ENCODE measurements at places on chromosomes 12 and 14.

DNA sequence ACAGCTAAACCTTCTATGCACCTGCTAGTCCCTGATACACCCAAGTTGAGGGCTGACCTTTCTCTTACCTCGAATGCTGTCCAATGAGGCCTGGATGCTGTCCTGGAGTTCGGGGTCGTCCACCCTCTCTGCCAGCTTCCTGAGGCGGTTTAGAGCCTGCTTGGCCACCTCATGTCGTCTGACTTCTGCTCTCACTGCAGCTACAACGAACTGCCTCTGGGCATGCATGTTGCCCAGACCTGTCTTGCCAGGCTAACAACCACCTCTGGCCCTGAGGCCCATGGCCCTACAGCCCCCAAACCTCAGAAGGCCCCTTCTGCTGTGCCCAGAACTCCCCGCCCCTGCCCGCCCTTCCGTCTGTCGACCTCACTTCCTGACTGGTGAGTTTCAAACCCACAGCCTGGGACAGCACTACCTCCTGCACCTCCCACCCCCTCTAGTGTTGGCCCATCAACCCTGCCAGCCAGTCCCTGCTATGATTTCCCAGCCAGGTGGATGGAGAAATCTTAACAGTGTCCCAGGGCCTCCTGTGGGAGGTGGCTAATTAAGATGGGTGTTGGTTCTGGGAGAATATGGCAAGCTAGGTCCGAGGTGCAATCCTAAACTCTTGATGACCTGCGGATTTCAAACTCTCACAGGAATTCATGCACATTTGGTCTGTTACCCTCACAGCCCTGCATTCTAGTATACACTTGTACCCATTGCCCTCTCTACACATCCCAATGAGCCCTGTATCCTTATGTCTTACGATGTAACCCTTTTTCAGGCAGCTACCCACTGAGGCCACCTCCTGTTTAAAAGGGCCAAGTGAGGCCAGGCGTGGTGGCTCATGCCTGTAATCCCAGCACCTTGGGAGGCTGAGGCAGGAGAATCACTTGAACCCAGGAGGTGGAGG, 2.7 kb upstream of the TSPAN31 start:
- DNase-seq, result no peak

GRCh38 chr14:55160989-55161388, 30.4 kb downstream of the DLGAP5 start:
- DNase-seq, result no peak

DNA sequence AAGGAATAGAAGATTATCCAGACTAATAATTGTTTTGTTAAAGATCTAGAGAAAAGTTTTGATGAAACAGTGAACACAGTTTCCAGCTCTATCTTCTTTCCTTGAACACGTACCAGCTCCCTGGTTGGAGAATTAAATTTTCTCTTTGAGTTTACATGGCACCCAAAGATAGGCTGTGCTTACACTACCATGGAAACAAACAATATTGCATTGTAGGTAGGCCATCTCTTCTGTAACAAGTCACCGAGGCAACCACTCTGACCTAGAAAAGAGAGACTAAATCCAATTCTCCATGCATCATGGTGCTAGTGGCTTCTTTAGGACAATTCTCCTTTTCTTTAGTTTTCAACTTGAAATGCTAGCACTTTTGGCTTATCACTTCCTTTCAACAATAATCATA, 9.9 kb downstream of the BMAL2 start:
- no peak for DNase-seq

- DNase-seq, result no peak
Measured at GRCh38 chr14:61145903-61146481, 135.1 kb downstream of the TMEM30B start.

DNA sequence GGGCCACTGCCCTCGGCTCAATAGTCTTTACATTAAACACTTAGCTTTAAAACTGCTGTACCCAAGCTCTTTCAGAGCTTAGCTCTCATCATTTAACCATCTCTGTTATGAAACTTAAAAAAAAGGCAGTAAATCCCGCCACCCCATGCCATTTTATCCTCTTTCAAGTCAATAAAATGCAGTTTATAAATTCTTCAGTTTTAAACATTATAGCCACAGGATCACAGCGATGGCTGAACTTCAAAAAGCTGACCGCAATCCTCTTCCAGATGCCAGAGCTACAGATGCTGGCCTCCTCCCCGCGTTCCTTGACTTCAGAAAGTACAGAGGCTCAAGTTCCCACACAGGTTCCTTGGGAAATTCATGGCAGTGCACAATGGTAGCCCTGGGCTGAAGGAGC, 4.2 kb downstream of the OR10G3 start:
- no peak for DNase-seq

DNA sequence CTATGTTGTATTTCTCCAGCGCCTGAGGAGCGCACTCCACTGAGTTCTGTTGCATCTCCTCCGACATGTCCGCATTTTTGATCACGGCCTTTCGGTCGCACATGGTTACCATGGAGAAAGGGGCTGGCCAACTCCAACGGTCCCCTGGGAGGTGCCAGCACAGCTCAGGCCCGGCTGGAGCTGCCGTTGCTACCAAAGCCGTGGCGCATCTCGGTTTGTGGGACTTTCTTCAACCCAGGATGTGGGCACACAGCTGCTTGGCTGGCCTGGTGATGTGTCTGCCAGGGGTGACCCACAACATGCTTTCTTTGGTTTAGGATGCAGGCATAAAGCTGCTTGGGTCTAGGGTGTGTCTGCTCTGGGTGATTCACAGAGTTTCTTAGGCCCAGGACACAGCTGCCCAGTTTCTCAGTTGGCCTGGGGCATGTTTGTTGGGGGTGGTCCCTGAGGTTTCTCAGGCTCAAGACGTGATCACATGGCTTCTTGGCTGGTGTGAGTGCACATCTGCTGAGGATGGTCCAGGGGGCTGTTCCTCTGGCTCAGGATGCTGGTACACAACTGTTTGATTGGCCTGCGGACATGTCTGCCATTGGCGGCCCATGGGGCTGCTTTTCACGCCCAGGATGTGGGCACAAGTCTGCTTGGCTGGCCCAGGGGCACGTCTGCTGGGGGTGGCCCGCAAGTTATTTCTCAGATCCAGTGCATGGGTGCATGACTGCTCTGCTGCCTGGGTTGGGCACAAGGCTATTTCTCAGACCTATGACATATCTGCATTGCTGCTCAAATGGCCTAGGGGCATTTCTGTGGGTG, 25.9 kb upstream of the GTF2A1 start:
- DNase-seq, result no peak

GRCh38 chr14:24576182-24576581, at the start of gene CTSG:
TSS of gene CTSG (minus strand) at chr14:24576250. CDS start at chr14:24576223, 27 bp downstream.
- DNase-seq, result no peak

- DNase-seq, result no peak
Measured at GRCh38 chr14:54105898-54106297, 149.3 kb upstream of the BMP4 start.

GRCh38 chr12:120710031-120710804, at the start of gene UNC119B:
TSS of gene UNC119B (plus strand) at chr12:120710458. CDS start at chr12:120710475, 17 bp downstream.
- peak; percentile 68 for DNase-seq

Data from head of caudate nucleus (tissue), 42 donors.